ENCODE measurements at places on chromosomes 11 and 22. TPM values are rescaled to one million over a fixed set of nuclear protein-coding genes. Genes with fewer than 3 reads are reported as not detected.

DNA sequence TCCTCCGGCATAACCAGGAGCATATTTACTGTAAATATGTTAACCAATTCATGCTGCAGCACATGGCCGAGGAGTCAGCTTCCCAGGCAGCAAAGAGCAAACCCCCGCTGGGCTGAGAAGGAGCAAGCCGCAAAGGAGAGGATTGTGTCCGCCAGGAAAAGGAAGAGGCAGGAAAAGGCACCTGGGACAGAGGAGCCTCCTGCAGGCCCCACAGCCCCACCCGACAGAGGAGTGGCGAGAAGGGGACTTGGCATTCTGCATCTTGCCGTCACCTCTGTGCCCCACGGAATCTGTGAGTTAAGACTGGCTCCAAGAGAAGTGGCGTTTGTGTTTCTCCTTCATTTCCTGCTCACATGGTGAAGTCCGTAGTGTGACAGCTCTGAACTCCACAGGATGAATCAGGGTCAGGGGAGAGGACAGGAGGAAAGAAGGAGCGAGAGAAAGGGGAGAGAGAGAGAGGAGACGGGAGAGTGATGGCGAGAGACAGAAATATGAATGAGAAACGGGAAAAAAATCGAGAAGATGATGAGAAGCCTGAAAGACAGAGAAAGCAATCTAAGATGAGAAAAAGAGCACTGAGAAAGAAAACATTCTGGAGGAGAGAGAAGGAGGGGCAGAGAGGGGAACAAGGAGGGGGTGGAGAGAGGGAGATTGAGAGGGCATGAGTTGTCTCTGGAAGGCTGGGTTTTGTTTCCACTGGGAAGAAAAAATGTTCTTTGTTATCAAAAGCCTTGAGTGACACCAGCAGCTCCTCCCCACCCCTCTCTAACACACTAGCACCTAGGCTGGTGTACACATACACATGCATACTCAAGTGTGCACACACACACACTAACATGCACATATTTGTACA lies 489.6 kb downstream of the MN1 start:
- DNase-seq: peak; percentile 25

DNA sequence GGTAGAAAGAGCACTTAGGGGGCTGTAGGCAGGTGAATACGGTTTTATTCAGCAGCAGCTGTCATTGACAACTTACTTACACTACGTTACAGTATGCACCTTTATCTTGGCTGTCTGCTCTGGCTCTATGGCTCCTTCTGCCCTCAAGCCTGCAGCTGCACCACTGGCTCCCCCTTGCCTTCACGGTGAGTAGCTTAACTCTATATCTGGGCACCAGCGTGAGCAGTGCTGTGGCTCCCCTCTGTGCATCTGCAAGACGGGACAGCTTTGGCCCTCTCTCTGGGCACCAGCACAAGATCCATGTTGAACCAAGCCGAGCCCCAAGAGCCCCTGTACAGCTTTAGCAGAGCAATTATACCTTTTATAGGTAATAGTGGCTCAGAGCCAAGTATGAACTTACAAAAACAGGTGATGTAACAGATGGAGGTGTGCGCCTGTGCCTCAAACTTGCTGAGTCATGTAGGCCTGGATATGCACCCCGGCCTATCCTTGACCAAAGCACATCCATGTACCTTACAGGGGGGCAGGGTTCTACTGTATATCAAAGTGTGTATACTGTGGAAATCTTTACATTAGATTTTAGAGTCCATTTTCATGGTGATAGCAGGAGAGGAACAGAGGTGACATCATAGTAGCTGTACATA lies 96.9 kb upstream of the CTSC start:
- no peak for DNase-seq

CCDC85B gene
- total RNA-seq: 34.7 TPM

IGLL1 gene
- total RNA-seq: not detected

BIRC3 gene
- 4.8 TPM for total RNA-seq

Measured in RPMI7951 (cell line).